ENCODE measurements at places on chromosomes 7 and 10.

DNA sequence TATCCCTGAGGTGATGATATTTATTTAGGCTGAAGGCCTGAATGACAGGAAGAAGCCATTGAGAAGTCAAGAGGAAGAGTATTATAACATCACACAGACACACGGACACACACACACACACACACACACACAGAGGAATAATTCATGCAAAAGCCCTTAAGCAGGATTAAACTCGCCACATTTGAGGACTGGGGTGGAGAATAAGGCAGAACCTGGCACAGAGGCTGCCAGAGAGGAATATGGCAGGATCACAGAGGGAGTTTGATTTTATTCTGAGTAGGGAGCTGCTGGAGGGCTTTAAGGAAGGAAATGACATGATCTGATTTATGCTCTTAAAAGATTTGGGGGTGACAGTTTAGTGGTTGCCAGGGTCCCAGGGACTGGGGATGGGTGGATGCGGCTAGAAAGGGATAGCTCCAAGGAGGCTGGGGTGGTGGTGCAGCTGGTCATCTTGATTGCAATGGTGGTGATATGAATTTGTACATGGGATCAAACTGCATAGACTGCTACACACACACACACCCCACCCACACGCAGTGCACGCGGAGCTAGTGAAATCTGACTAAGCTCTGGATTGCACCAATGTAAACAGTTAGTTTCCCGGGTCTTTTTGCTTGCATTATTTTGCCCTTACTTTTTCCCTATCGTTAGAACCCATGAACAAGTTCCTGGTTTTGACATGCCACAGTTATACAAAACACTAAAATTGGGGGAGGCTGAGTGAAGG lies 11.2 kb downstream of the SMURF1 start:
- DNase-seq = no peak

DNA sequence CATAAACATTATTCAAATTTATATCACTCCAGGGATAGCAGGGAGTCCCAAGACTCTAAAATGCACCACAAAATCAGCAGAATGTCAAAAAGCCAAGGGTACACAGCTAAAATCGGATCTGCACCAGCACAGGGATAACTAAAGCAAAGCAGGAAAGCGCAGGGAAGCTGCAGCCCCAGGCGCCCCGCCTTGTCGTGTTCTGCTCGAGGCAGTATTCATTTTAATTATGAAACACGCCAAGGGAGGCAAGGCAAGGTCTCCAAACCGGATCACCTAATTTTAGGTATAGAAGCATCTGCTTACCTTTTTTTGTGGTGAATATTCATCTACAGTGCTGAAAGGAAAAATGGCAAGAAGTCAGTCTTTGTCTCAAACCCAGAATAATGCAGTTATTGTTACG lies 199.4 kb downstream of the RAPGEF5 start:
- no peak for DNase-seq

- DNase-seq = no peak
Measured at GRCh38 chr10:125116041-125116649, 44.2 kb downstream of the CTBP2 start.

DNA sequence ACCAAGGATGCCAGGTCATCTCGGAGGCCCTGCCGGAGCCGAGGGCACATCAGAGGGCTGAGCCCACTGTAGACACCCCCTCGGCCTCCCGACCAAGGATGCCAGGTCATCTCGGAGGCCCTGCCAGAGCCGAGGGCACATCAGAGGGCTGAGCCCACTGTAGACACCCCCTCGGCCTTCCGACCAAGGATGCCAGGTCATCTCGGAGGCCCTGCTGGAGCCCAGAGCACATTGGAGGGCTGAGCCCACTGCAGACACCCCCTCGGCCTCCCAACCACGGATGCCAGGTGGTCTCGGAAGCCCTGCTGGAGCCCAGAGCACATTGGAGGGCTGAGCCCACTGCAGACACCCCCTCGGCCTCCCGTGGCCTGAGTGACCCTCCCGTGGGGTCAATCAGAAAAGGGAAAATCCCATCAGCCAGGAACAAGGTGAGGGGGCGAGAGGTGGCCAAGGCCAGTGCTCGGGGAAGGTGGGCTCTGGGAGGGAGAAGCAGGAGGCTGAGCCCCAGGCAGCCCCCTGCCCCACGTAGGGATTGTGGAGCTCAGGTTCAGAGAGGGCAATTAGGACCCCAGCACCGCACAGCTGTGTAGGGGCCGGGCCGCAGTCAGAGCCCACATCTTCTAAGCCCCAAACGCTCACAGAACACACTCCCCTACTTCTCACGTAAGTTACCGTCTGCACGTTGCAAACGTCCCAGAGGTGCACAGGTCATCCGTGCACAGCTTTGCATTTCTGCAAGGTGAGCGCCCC lies 37.6 kb upstream of the FOXL3 start:
- no peak for DNase-seq

- DNase-seq = peak; percentile 54
Measured at GRCh38 chr7:47586925-47587324, 5.0 kb upstream of the TNS3 start.

GRCh38 chr7:24455813-24456525 lies 117.3 kb upstream of the PALS2 start:
- DNase-seq = no peak

DNA sequence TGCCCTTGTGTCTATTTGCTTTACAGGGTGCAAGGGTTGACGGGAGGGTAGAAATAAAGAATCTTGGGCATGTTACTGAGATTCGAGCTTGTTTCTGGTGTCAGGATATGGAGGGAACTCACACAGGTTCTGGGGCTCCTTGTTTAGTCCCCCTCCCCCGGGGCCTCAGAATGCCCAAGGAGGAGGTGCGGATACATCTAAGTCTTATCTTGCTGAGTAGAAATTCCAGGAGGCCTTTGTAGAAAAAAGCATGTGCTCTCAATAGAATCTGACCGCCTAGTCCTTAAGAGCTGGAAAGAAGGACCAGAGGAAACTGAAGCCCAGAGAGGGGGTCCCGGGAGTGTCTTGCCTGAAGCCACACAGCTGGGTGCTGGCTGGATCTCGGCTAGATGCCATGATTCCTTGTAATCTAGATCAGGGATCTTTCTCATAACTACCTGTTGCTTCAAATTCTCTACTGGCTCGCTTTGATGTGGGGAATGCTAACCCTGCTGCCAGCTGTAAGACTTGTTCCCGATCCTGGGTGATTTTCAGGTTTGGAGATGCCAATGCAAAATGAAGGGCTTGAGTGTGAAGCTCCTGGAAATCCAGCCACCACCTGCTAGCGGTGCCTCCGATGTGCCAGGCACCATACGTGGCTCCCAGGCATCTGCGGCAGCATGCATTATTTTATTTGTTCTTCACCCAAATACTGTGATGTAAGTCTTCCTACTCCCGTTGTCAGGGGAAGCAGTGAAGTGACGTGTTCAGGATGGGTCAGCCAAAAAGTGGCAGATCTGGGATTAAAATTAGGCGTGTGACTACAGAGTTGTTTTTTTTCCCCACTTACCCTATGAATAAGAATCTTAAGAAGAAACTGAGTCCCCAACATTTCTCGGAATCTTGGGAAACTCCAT lies 226.0 kb downstream of the TCF7L2 start:
- DNase-seq = no peak

DNA sequence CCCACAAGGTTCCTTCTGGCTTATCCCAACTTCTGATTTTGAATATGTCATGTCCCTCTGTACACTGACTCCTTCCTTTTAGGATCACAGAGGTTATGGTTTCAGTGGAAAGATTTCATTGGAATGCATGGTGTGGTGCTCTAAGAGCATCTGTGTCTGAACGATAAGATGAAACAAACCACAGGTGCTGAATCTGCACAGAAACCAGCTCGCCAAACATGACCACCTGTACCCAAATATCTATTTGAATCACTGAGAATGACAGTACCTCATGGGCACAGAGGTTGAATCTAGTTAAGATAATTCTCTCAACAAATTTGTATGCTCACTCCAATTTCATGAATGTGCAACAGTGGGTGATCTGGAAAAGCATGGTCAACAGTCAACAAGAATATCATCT lies 105.3 kb downstream of the DGKI start:
- DNase-seq = no peak

- DNase-seq = no peak
Measured at GRCh38 chr10:34816501-34817002, 1.5 kb upstream of the PARD3 start.

DNA sequence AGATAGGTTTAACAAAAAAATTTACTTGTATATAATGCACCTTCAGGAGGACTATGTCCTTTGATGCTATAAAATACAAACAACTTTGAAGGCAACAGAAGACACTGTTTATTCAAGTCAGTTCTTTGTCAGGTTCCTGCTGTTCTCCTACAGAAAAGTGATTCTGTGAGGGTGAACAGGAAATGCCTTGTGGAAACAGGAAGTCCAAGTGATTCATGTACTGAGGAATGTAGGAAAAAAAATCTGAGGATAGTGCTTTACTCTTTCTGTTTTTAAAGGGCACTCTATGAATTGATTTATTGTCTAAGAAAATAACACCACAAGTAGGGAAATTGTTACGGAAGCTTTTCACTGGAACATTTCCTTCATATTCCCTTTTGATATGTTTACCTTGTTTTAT lies 171.9 kb downstream of the HDAC9 start:
- no peak for DNase-seq

Data from NCI-H510A (cell line).